ENCODE measurements at places on chromosomes 11 and 22.

DNA sequence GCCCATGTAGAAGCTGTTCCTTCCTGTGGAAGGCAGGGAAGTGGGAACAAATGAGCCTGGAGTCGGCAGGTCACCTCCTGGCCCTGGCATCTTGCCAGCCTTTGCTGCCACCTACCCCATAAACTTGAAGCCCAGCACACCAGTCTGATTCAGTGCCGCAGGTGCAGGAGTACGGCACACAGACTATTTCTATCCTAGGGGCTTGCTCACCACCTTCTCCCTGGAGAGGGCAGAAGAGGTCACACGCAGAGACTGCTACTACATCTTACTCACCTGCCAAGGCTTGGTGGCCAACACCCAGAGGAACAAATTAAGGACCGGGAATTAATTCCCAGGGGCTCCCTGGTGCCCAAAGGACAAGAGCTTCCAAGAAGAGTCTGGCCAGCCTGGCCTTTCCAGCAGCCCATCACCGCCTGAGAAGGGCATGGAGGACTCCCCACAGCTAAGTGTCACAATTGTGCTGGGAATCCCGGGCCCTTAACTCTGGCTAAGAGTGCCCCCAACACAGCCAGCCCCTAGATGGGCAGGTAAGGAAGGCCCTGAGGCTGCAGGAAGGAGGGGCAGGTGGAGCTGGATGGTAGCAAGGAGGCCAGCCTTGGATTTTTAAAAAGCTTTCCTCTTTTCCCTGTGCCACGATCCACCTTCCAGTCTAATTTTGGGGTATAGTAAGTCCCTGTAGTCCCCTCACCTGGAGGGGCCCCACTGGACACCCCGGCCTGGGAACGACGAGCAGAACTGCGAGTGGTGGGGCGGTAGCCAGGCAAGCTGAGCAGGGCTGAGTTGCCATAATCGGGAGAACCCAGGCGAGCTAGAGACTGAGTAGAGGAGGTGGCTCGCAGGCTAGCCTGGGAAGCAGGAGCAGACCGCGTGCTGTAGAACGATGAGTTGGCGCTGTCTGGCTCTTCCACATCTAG, 6.9 kb downstream of the IL18BP start:
- DNase-seq: no peak

GRCh38 chr11:64759131-64759721, 548 bp downstream of the PYGM start:
- no peak for DNase-seq

- peak; percentile 54 for DNase-seq
Measured at GRCh38 chr22:30423301-30423958, 2.1 kb upstream of the MTFP1 start.

- DNase-seq: no peak
Measured at GRCh38 chr11:35735903-35736302, 73.3 kb downstream of the TRIM44 start.

DNA sequence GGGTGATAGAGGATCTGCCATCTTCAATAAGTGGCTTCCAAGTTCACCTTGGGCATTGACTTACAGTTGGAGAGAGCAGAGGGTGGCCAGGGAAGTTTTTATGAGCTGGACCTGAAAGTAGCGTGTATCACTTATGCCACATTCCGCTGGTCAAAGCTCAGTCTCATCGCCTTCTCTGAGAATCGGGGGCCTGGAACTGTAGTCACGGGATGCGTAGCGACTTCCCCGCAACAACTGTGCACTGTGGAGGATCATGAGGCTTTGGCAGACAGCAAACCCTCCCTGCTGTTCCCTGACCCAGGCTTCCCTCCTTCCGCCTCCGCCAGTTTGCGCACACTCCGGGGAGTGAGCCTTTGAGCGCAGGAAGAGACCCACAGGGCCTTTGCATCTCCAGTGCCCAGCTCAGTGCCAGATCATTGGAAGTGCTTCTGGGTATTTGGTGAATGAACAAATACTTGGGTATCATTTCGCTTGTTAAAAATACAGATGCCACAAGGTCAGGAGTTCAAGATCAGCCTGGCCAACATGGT, 95.5 kb downstream of the CEP164 start:
- no peak for DNase-seq

GRCh38 chr11:89279176-89279575, 101.5 kb downstream of the TYR start:
- no peak for DNase-seq

DNA sequence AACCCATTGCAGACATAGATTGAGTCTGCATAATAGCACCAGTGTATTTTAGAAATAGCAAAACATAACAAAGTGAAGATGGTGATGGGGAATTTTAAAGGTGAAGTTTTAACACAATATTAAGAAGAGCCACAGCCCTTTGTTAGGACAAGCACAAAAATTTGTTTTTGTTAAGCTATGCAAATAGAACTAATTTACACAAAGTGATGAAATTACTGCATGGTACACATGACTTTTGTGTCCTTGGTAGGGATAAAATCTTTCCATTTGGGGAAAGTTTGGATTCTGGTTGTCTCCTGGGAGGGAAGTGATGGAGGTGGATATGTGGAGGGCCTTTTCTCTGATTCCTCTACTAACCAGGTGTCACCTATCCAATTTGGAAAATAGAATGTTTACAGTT, 50.4 kb upstream of the MTNR1B start:
- DNase-seq: no peak

All from Ammon's horn (tissue), 1 donor.